Aorta (tissue), 5 donors: ENCODE measurements at places on chromosomes 16 and 17.

- DNase-seq = no peak
Observed at GRCh38 chr17:69908626-69909368, 166.2 kb upstream of the KCNJ16 start.

- no peak for DNase-seq
Observed at GRCh38 chr16:22124583-22125284, 32.4 kb downstream of the VWA3A start.

GRCh38 chr16:11431915-11432465, 86.7 kb downstream of the RMI2 start:
- DNase-seq = no peak

DNA sequence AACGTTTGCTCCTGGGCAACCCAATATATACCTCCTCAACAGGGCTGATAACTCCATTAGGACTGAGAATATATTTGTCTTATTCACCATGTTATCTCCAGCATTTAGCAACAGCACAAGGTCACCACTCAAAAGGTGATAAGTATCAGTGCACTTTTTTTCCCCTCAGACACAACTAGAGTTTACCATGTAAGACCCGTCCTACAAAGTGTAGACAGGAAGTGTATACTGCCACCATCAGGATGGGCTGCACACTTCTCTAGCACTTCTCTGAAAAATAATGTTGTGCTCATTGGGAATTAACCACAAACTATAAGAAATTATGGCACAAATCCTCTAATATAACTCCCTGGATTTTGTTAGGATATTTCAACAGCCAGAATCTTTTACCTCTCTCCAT, 5.7 kb upstream of the VAT1L start:
- no peak for DNase-seq

DNA sequence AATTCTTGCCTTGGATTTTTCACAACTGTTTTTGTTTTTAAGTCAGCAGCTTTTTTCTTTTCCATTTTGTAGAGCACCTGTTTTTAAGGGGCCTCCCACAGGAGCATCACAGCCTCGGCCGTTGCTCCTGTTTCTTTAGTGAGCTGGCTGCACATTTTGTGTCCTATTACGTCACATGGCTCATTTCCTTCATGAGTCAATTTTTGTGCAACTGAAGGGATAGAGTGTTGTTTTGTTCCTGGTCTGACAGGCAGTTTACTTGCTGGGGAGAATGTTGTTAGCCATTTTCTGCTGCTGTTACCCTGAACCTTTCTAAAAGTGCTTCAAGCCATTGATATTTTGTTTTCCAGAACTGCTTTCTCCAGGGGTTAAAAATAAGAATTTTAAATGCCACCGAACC, 45.0 kb upstream of the CRISPLD2 start:
- no peak for DNase-seq

DNA sequence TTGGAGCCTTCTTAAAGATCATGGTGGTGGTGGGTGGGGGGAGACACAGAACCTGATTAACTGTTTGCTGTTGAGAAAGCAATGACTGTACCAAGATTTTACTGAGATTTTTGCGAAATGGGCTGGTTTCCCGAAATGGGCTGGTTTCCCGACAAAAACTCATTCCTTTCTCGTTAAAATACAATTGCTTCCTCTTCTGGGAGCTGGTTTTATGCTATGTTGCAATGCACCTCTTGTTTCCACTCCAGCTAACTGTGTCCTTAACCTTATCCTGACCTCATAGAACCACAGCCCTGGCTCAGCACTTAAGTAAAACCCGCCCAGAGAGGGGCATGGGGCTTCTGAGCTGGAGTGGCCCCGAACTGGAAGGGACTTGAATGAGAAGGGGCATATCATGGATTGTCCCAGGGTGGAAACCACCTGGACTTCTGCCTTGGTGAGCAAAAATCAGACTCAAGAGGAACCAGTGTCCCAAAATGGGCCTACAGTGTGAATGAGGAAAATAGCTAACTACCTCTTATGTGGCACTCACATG, 20.9 kb downstream of the FAM20A start:
- no peak for DNase-seq

GRCh38 chr16:81286190-81286589, 28.6 kb upstream of the GAN start:
- no peak for DNase-seq

GRCh38 chr16:87918866-87919680, 17.3 kb downstream of the CA5A start:
- peak; percentile 87 for DNase-seq

DNA sequence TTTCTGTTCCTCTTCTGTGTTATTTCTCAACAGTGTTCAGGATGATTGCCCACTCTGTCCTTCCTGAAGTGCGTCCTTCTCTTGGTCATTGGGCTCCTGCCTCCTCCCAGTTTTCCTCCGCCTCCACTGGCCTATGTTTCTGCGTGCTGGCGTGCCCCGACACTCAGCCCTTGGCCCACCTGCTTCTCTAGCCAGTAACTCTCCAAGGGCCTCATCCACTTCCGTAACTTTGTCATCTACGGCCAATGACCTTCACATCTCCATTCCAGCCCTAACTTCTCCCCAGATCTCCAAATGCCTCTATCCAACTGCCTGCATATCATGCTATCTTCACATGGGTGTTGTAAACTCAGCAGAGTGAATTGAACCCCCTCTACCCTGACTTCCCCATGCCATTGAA, 39.6 kb upstream of the RPL38 start:
- no peak for DNase-seq

GRCh38 chr16:66904846-66905632, 13.6 kb downstream of the CDH16 start:
- DNase-seq = peak; percentile 57

DNA sequence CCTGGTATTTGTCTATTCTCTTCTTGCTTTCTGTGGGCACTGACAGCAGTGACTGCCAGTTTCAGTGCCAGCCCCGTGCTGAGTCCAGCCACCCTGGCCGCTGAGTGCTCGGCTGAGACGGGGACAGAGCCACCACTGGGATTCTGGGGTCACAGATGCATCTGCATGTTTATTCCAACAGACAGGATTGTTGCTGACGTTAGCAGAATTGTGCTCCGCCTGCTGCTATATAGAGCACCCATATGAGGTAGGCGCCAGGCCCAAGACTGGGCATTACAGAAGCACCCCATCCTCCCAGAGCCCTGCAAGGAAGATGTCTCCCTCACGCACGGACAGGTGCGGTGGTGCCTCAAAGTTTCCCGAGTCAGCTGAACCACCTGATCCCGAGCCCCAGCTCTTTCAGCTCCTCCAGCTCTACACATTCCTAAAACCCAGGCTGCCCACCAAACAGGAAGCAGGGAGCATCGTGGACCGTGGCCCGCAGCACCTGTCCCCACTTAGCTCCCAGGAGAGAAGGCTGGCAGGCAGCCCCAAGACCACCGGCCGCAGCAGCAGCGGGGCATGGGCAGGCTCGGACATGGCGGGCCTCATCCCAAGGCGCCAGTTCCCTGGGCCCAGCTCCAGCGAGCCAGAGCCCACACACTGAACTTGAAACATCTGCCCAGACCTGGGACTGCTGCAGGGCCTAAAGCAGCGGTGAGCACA, 44.9 kb upstream of the RASD1 start:
- DNase-seq = no peak

DNA sequence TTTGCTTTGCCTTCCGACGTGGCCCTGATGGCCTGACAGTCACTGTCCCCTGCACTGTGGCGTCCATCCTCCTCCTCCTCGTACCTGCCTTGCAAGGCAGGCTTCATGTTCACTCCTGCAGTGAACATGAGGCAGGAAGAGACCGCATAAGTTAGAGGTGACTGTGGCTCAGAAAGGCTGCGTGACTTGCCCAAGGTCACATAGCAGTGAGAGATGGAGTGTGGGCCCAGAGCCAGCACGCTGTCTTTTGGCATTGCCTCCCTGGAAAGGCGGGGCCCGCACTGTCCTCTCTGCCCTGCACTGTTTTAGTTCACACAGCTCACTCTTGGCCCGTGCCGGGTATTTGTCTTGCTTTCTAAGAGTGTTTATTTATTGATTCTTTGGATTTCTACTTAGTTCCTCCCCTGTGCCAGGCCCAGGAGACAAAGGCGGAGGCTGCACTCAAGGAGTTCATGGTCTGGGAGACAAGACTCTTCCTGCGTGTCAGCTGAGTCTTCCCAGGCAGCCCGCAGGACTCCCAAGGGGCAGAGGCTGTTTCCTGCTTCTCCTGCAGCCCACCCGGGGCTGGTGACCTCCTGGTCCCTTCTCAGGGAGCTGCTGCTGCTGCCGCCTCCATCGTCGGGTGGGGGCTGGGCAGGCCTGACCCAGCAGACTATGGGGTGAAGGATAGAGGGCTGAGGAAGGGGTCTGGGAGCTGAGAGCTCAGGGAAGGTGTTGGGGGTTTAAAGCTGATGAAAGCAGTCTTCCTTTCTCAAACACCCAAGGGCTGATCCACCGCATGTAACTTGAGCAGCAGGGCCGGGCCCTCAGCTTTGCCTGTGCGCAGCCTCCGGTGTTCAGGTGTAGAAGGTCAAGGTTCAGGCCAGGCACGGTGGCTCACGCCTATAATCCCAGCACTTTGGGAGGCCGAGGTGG, 12.7 kb downstream of the CYGB start:
- no peak for DNase-seq

DNA sequence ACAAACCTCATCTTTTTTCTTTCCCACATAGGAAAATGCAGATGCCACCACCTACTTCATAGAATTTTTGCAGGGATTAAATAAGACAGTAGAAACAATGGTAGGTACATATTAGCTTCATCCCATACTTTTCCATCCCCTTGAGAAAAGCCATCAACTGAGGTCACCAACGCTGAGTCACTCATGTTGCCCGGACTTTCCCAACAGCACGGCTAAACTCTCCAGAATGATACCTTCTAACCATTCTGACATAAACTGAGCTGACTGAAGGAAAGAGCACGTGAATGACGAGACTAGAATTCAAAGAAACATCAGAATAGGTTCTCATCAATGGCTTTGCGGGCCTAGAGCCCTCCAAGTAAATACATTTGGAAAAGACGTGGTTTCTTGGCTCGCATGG, 146.0 kb upstream of the RCVRN start:
- no peak for DNase-seq

DNA sequence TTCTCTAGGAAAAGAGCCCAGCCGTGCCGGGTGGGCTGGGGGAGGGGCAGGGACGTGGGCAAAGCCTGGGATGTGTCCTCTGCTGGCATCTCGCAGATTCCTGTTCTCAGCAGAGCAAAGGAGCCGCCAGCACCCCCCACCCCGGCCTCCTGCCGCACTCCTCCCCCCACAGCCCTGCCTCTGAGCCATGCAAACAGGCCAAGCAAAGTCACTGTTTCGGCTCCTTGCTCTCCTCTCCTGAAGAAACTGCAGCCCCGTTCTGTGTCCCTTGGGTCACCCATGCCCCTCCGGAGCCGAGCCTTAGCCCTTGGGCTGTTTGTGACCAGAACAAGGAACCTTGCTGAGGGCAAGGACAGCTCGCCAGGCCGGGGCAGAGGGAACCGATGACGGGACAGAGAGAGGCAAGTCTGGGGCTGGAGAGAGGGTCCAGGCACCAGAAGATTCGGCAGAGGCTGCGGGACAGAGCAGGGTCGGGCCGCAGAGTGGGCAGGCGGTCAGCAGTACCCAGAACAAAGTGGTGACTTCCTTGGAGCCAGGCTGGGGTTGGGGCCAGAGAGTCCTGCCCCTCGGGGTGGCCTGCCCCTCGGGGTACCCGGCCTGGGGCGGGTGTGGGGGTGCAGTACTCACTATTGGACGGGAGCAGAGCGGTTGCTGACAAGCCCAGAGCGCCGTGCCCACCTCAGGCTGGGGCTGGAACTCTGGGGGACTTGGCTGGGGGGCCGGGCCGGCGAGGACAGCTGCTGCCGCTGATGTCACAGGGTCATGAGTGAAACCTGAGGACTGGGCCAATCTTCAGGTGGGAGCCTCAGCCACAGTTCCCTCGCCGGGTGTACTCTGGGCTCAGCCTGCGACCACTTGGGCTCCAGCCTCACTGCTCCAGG, 9.2 kb upstream of the PRR29 start:
- peak; percentile 67 for DNase-seq

- no peak for DNase-seq
Observed at GRCh38 chr17:77068915-77069314, 71.9 kb upstream of the SEC14L1 start.

- no peak for DNase-seq
Observed at GRCh38 chr17:38958756-38959155, 8.4 kb downstream of the FBXO47 start.

GRCh38 chr16:87464691-87465300, 28.0 kb downstream of the ZCCHC14 start:
- DNase-seq = peak; percentile 90

GRCh38 chr16:883340-883739, 82.8 kb upstream of the GNG13 start:
- DNase-seq = no peak

- no peak for DNase-seq
Observed at GRCh38 chr17:67095803-67096202, 51.4 kb downstream of the CACNG1 start.

DNA sequence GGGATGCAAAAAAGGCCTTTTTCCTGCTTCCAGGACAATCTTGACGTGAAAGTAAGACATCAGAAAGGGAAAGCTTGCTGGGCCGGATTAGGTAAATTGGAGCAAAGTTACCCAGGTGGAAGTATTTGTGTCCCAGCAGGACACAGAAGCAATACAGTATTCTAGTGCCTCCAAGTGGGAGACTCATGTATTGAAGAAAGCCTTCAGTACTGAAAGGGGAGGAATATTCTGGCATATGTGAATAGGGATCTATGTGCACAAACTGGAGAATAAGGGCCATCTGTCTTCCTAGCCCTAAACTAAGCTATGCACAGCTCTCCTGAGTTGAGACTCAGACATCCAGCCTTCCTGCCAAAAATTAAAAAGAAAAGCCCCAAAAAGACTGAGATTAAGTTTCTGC, 327.3 kb upstream of the CDH8 start:
- no peak for DNase-seq

DNA sequence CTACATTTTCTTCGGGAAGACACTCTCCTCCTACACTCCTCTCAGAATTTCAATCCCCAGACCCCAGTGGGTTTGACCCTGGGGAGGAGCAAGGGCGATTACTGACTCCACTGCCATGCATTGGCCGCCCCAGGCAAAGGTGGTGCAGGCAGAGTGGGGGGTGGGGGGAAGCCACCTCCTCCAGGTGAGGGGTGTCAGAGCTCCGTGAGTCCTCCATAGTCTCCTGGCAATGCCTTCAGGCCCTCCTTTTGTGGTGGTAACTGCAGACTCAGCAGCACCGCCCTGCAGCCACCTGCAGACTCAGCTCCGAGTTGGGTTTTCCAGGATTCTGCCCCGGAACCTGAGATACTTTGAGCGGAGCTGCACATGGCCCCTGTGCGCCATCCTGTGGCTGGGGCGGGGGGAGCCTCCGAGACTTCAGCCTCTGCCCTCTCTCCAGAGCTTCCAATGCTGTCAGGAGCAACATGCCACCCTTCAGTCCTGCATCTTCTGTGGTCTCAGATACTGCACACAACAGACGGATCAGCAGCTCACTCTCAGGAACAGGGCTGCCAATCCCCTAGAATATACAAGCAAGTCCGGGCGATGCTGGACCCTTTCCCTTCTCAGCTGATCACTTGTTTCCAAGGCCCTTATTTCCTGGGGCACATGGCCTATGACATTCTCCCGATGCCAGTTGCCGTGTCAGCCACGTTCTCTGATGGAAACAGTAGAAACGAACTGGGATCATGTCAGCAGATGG, 2.4 kb upstream of the SLC47A2 start:
- no peak for DNase-seq

GRCh38 chr17:57879437-57880085, 29.7 kb upstream of the MRPS23 start:
- no peak for DNase-seq
